Neural crest cell (in vitro differentiated cells): ENCODE measurements at places on chromosomes 7 and 10. TPM values are rescaled to one million over a fixed set of nuclear protein-coding genes. Genes with fewer than 3 reads are reported as not detected.

- H3K36me3 ChIP-seq, result peaks cover 47% of the 10 kb centered on the region
- no peak overlapping the region for H3K27ac ChIP-seq
- peak overlapping the region; percentile 47 for H3K4me3 ChIP-seq
- no peaks in the 10 kb centered on the region for H3K27me3 ChIP-seq
- no peak for DNase-seq
- peaks cover 34% of the 10 kb centered on the region for H3K4me1 ChIP-seq
Observed at GRCh38 chr10:63515002-63515763, 6.0 kb upstream of the REEP3 start.

- H3K36me3 ChIP-seq, result no peaks in the 10 kb centered on the region
- no peak overlapping the region for H3K27ac ChIP-seq
- H3K4me3 ChIP-seq, result peak overlapping the region; percentile 20
- no peak for DNase-seq
- peaks cover 11% of the 10 kb centered on the region for H3K4me1 ChIP-seq
Observed at GRCh38 chr10:70130878-70131559, 1.6 kb downstream of the AIFM2 start.

- peak overlapping the region; percentile 32 for H3K4me3 ChIP-seq
- peaks cover 32% of the 10 kb centered on the region for H3K27me3 ChIP-seq
- H3K4me1 ChIP-seq, result peaks cover 47% of the 10 kb centered on the region
- no peak overlapping the region for H3K27ac ChIP-seq
Observed at GRCh38 chr7:70589010-70589409, 542.9 kb upstream of the GALNT17 start.

DNA sequence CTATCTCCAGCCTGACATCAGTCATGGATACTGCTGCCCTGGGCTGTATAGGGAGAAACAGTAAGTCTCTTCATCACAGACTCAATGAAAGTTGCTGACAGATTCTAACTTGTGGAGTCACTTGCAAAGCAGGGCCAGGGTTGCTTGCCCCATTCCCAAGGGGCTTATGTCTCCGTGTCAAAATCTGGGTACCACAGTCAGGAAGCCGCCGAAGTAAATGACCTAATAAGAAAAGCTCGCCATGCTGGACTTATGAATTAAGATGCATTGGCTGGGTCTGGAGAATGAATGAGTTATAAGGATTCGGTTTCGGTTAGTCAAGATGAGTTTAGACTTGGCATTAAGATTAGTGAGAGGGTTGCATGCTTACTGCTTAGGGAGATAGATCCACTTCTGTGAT lies 10.8 kb upstream of the OR6V1 start:
- H3K4me1 ChIP-seq, result peaks cover 11% of the 10 kb centered on the region
- peaks cover 16% of the 10 kb centered on the region for H3K27me3 ChIP-seq
- H3K4me3 ChIP-seq, result no peak overlapping the region
- no peak overlapping the region for H3K27ac ChIP-seq
- H3K36me3 ChIP-seq, result no peaks in the 10 kb centered on the region

- H3K27ac ChIP-seq, result no peak overlapping the region
- H3K27me3 ChIP-seq, result no peaks in the 10 kb centered on the region
- H3K4me1 ChIP-seq, result peaks cover 12% of the 10 kb centered on the region
- no peaks in the 10 kb centered on the region for H3K36me3 ChIP-seq
- no peak for DNase-seq
- no peak overlapping the region for H3K4me3 ChIP-seq
Observed at GRCh38 chr10:88920198-88920597, 32.4 kb downstream of the ACTA2 start.

GRCh38 chr10:21500578-21500910 lies 24.9 kb downstream of the SKIDA1 start:
- peaks cover 71% of the 10 kb centered on the region for H3K4me1 ChIP-seq
- DNase-seq, result no peak
- H3K27me3 ChIP-seq, result no peaks in the 10 kb centered on the region
- H3K36me3 ChIP-seq, result no peaks in the 10 kb centered on the region

DNA sequence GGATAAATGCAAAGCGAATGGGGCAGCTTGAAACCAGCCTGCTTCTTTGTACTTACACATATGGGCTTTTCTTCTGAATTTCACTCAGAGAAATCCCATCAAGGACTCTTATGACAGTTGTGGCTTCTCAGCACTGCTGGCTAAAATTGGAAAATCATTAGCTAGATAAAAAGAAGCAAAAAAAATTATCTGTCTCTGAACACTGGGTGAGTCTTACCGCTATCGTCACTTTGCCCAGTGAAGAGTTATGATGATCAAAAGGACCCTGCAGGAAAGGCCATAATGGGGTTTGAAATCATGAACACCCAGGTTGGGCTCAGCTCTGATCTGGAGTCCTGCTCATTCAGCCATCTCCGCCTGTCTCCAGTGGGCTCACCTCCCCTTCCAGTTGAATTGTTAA lies 34.3 kb downstream of the AOAH start:
- H3K27me3 ChIP-seq, result no peaks in the 10 kb centered on the region
- no peaks in the 10 kb centered on the region for H3K36me3 ChIP-seq
- no peak overlapping the region for H3K27ac ChIP-seq
- no peak overlapping the region for H3K4me3 ChIP-seq
- H3K4me1 ChIP-seq, result no peaks in the 10 kb centered on the region

GRCh38 chr10:89144836-89145235 lies 62.3 kb downstream of the CH25H start:
- peaks cover 4% of the 10 kb centered on the region for H3K27me3 ChIP-seq
- no peak overlapping the region for H3K4me3 ChIP-seq
- H3K27ac ChIP-seq, result no peak overlapping the region
- H3K36me3 ChIP-seq, result peaks cover 4% of the 10 kb centered on the region
- no peaks in the 10 kb centered on the region for H3K4me1 ChIP-seq

- peak overlapping the region; percentile 35 for H3K27ac ChIP-seq
- no peak for DNase-seq
- H3K27me3 ChIP-seq, result peaks cover 10% of the 10 kb centered on the region
- no peaks in the 10 kb centered on the region for H3K36me3 ChIP-seq
- peaks cover 10% of the 10 kb centered on the region for H3K4me1 ChIP-seq
Observed at GRCh38 chr7:1059200-1060091, 15.1 kb downstream of the GPR146 start.

DNA sequence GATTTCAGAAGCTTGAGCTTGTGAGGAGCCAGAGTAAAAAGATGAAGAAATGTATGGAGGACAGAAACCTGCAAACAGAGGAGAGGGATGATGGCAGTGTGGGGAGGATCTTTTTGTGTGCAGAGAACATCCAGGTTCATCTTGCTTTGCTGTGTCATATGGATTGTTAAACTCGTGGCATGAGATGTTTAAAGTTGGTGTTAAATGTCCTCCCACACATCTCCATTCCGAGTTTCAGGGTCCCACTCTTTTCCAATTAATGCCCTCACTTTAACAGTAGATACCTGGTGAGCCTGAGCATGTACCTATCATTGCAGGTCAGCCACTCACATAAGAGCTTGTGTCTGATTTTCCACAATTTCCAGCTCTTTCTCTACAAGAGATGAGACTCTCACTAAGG lies 147.7 kb downstream of the ST7 start:
- no peaks in the 10 kb centered on the region for H3K4me1 ChIP-seq
- H3K27ac ChIP-seq, result no peak overlapping the region
- H3K4me3 ChIP-seq, result no peak overlapping the region

DNA sequence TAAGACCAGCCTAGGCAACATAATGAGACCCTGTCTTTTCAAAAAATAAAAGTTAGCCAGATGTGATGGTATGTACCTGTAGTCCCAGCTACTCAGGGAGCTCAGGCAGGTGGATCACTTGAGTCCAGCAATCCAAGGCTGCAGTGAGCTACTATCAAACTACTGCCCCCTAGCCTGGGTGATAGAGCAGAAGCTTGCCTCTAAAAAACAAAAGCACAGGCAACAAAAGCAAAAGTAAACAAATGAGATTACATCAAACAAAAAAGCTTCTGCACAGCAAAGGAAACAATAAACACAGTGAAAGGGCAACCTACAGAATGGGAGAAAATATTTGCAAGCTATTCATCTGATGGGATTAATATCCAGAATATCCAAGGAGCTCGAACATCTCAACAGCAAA lies 65.4 kb downstream of the FANK1 start:
- H3K4me1 ChIP-seq, result no peaks in the 10 kb centered on the region
- no peak overlapping the region for H3K27ac ChIP-seq
- DNase-seq, result no peak
- no peak overlapping the region for H3K4me3 ChIP-seq

- peaks cover 25% of the 10 kb centered on the region for H3K4me1 ChIP-seq
- peak overlapping the region; percentile 91 for H3K27ac ChIP-seq
- peak overlapping the region; percentile 47 for H3K4me3 ChIP-seq
- no peaks in the 10 kb centered on the region for H3K27me3 ChIP-seq
- peaks cover 6% of the 10 kb centered on the region for H3K36me3 ChIP-seq
Observed at GRCh38 chr10:43419997-43420368, 11.0 kb upstream of the HNRNPF start.

GRCh38 chr7:30841025-30841735 lies 70.0 kb downstream of the MINDY4 start:
- peaks cover 16% of the 10 kb centered on the region for H3K36me3 ChIP-seq
- H3K27me3 ChIP-seq, result no peaks in the 10 kb centered on the region
- H3K4me1 ChIP-seq, result peaks cover 11% of the 10 kb centered on the region
- DNase-seq, result no peak
- no peak overlapping the region for H3K4me3 ChIP-seq

DNA sequence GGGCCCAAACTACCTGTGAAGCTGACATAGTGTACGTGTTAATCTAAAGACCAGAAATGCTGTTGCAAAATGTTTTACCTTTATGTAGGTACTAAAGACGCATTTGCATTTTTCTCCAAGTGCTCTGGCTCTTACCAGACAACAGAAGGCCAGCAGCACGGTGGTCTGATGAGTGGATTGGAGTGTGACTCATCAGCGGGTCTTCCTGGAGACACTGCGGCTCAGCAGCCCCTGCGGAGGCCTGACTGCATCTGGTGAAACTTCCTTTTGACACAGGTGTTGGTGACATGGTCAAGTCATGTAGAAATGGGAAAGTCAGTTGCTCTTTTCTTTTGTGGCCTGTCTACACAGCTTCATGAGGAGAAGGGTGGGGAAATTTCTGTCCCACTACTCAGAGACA lies 723.6 kb downstream of the INHBA start:
- H3K36me3 ChIP-seq, result no peaks in the 10 kb centered on the region
- H3K27me3 ChIP-seq, result peaks cover 2% of the 10 kb centered on the region
- H3K4me3 ChIP-seq, result no peak overlapping the region
- H3K27ac ChIP-seq, result no peak overlapping the region

DNA sequence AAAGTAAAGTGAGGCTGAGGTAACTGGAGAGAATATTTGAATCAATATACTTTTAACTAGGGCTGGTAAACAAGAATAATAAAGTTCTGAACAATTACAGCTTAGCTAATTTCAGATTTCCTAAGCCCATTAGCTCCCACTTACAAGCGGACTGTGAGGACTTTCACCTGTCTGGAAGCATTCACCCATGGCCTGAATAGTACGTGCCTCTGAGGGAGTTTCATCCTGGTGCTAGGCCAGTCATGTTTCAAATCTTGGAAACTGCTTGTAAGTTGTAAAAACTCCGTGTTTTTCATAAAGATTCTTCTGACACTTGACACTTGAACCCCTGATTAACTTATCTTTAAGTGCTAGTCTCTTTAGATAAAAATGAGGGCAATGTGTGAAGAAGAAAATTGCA lies 975.2 kb upstream of the GHITM start:
- no peak overlapping the region for H3K4me3 ChIP-seq
- no peak overlapping the region for H3K27ac ChIP-seq
- no peaks in the 10 kb centered on the region for H3K36me3 ChIP-seq
- DNase-seq, result no peak

GRCh38 chr10:69645296-69646184 lies 15.5 kb downstream of the FAM241B start:
- H3K27me3 ChIP-seq, result peaks cover 11% of the 10 kb centered on the region
- H3K27ac ChIP-seq, result peak overlapping the region; percentile 40
- DNase-seq, result no peak

- H3K4me3 ChIP-seq, result no peak overlapping the region
- H3K36me3 ChIP-seq, result peaks cover 6% of the 10 kb centered on the region
- H3K27me3 ChIP-seq, result no peaks in the 10 kb centered on the region
Observed at GRCh38 chr7:109986701-109987100, 1104.2 kb upstream of the LRRN3 start.

- no peaks in the 10 kb centered on the region for H3K36me3 ChIP-seq
- no peak for DNase-seq
- no peak overlapping the region for H3K27ac ChIP-seq
- no peaks in the 10 kb centered on the region for H3K4me1 ChIP-seq
- no peaks in the 10 kb centered on the region for H3K27me3 ChIP-seq
Observed at GRCh38 chr7:115864082-115864481, 166.5 kb downstream of the TFEC start.

GRCh38 chr10:17662193-17663138 lies 18.5 kb downstream of the STAM start:
- no peaks in the 10 kb centered on the region for H3K27me3 ChIP-seq
- H3K4me1 ChIP-seq, result peaks cover 3% of the 10 kb centered on the region
- H3K27ac ChIP-seq, result no peak overlapping the region
- no peak overlapping the region for H3K4me3 ChIP-seq

DNA sequence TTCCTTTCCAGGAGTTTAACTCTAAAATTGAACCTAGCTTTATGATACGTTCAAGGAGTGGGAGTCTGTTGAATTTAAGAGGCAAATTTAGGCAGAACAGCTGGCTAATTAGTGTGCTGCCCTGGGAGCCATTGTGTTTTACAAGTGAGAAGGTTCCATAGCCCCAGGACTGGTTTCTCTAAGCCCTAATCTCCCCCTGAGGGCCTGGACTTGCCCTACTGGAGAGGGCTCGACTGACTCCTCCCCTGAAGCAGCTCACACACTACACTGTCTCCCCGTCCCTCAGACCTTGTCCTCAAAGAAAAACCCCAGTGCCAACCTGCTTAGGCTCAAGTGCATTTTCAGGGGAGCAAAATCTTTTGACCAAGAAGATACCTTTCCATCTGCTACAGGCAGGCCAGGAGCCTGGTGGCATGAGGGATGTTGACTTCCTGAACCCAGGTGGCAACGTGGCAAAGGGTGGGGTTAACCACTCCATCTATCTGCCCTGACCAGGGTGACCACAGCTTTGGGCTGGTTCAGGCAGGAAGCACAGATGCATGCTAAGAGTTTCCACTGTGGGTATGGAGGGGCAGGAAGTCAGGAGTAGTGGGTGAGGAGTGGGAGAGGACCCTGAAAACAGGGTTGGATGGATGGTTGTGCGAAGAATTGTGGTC lies 68.9 kb upstream of the CARD11 start:
- H3K27ac ChIP-seq, result no peak overlapping the region
- no peak for DNase-seq
- H3K36me3 ChIP-seq, result no peaks in the 10 kb centered on the region
- no peaks in the 10 kb centered on the region for H3K4me1 ChIP-seq
- no peak overlapping the region for H3K4me3 ChIP-seq

The LRRC4 gene
- total RNA-seq, result 67.5 and 67.6 TPM in 2 replicates

The VWC2 gene
- total RNA-seq, result 0.02 TPM in 1 of 2 replicates, not detected in the other

The SMC3 gene
- 87.8 and 89.5 TPM in 2 replicates for total RNA-seq

The DPP6 gene
- 1.6 and 2.2 TPM in 2 replicates for total RNA-seq

The GOLGA7B gene
- total RNA-seq, result 0.30 and 0.36 TPM in 2 replicates
